Fibroblast of the conjunctiva (primary cell): ENCODE measurements at places on chromosomes 12 and 14.

DNA sequence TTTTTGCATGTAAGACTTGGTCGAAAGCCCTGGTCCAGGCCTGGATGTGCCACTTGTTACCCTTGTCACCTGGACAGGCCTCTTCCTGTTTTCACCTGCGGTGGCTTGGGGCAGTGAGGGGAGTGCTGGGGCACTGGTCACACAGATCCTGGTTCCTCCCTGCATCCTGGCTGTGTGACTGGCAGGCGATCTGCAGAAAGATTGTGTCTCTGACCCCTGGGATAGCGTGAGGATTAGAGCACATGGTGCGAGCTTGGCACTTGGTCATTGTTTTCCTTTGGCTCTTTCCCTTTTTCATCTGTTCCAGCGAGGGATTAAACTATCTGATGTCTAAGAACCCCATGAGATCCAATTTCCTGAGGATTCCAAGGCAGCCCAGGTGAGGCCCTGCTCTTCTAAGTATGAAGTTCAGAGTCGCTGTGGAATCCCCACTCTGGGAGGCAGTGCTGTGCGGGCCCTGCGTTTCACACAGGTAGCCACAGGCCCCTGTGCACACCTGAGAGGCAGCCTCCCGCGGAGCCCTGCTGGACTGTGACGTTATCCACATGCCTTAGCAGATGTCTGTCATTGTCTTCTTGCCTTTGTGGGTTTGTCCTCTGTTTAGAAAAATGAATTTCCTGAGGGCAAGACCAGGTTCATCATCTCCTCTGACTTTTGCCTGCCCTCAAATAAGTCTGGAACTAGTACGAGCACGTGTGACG lies 288.4 kb downstream of the CACNA1C start:
- DNase-seq, result no peak

- peak; percentile 53 for DNase-seq
Observed at GRCh38 chr12:129788506-129789084, 115.2 kb downstream of the TMEM132D start.

GRCh38 chr14:99758121-99758821 lies 34.9 kb upstream of the EML1 start:
- DNase-seq, result peak; percentile 73

- DNase-seq, result no peak
Observed at GRCh38 chr14:75273272-75274049, 5.2 kb upstream of the FOS start.

GRCh38 chr12:16241346-16241745 lies 36.1 kb downstream of the SLC15A5 start:
- no peak for DNase-seq

DNA sequence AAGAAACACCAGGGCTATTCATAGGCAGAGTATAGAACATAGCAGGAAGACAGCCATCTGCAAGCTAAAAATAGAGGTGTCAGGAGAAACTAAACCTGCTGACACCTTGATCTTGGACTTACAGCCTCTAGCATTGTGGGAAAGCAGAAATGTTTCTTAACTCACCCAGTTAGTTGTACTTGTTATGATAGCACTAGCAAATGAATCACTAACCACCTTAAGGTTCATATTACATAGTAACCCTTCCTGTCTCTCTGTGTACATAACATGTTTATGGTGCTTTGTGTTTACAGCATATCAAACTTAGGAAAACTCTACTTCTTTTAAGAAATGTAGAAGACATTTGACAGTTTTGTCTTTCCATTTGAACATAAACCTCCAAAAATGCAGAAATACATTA lies 1031.3 kb downstream of the FSCB start:
- no peak for DNase-seq
